Cardiac muscle cell (in vitro differentiated cells and primary cell): ENCODE measurements at places on chromosomes 3 and 15. TPM values are rescaled to one million over a fixed set of nuclear protein-coding genes. Genes with fewer than 3 reads are reported as not detected.
A peak's percentile ranks its signal among the peaks of the same experiment; 100 is the strongest.

SERINC4 gene
- 0.35 and 0.44 TPM in 2 replicates for polyA plus RNA-seq

GOLGA8R gene
- polyA plus RNA-seq = 0.50 and 0.54 TPM in 2 replicates

GOLGA8Q gene
- polyA plus RNA-seq = 0.48 TPM in 1 of 2 replicates, not detected in the other

GRCh38 chr3:54986294-54986693, 58.4 kb upstream of the LRTM1 start:
- no peak overlapping the region for H3K4me3 ChIP-seq
- no peaks in the 10 kb centered on the region for H3K27me3 ChIP-seq
- H3K27ac ChIP-seq = no peak overlapping the region
- H3K4me1 ChIP-seq = peaks cover 21% of the 10 kb centered on the region

DNA sequence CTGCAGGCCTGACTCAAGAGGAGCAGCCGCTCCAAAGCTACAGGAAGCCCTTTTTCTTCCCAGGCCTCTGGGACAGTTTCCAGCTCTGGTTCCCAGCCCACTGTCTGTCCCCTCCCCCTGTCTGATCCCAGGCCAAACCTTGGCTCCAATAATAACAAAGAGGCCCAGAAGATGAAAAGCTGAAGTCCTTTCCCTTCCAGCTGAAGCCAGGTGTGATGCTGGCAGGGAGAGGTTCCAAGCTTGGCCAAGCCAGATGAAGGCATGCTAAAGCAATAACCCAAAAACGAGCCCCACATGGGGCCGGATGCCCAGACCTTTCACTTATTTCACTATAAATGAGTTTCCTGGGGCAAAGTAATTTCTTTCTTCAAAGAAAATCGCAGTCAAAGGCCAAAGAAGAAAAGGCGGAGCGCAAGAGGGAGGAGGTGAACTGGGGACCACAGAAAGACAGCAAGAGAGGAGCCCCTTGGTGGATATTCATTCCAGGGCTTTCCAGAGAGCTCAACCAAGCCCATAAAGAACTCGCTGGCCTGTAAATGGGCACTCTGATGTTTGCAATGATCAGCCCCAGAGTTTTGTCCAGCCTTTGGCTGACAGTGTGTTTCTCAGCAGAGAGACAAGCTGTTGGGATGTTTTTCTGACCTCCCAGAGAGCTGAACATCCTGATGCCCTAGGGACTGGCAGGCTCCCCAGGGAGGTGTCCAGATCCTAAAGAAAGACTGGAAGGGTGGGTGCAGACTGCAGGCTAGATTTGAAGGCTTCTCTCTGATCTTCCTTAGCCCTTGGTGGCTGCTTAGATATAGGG, 157.6 kb downstream of the UACA start:
- H3K4me3 ChIP-seq = no peak overlapping the region
- no peaks in the 10 kb centered on the region for H3K36me3 ChIP-seq
- no peak overlapping the region for H3K27ac ChIP-seq
- no peaks in the 10 kb centered on the region for H3K27me3 ChIP-seq
- DNase-seq = peak; percentile 42

- no peaks in the 10 kb centered on the region for H3K36me3 ChIP-seq
- H3K4me3 ChIP-seq = no peak overlapping the region
- no peak overlapping the region for H3K27ac ChIP-seq
- DNase-seq = no peak
- H3K4me1 ChIP-seq = no peaks in the 10 kb centered on the region
Measured at GRCh38 chr3:153096731-153097131, 65.3 kb upstream of the RAP2B start.

DNA sequence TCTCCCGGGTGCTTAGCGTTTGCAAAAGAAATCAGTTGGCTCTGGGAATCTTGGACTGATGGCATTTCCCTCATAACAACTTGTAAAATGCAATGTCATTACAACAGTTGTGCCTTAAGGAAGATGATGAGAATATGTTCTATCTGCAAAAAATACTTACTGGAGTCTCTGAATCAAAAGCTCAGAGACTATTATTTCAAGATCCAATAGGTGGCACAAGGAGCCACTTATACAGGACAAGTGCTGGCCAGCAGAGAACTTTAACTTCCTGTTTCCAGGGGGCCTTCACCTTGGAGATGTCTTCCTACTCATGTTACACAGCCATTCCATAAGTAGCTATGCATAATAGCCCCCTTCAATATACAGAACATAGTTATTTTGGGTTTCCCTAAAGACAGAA, 8.9 kb upstream of the RPS27L start:
- no peaks in the 10 kb centered on the region for H3K4me1 ChIP-seq
- H3K27me3 ChIP-seq = no peaks in the 10 kb centered on the region
- H3K36me3 ChIP-seq = no peaks in the 10 kb centered on the region
- no peak overlapping the region for H3K4me3 ChIP-seq
- peak; percentile 45 for DNase-seq
- no peak overlapping the region for H3K27ac ChIP-seq

GRCh38 chr3:132351222-132351806, 34.1 kb downstream of the ACP3 start:
- no peak overlapping the region for H3K4me3 ChIP-seq
- H3K4me1 ChIP-seq = peaks cover 8% of the 10 kb centered on the region

- H3K27ac ChIP-seq = no peak overlapping the region
- no peaks in the 10 kb centered on the region for H3K36me3 ChIP-seq
- H3K4me3 ChIP-seq = peak overlapping the region; percentile 64
- peak; percentile 5 for DNase-seq
Measured at GRCh38 chr3:170907637-170908234, 701 bp downstream of the EIF5A2 start.
